Stimulated activated CD4-positive, alpha-beta T cell treated with anti-CD3 and anti-CD28 coated beads, Interleukin-12 subunit alpha, Interleukin-12 subunit beta, amount 100 ng/mL, for 4 hours (primary cell): ENCODE measurements at places on chromosomes 11 and 22.

DNA sequence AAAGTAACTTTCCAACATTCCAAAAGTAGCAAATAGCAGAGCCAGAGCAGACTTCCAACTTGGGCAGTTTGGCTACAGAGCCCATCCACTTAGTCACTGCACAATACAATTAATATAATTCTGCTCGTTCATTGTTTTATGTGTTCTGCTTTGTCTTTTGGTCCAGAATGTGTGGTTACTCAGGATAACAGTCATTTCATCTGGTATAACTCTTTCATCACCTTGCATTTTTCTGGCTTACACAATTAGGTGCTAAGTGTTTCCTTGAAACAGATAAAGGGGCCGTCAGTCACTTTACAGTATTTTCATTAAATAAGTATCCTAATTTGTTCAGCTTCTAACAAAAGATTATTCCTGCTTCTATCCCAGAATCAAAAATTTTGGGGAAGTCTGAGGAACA lies 87.2 kb downstream of the LARGE2 start:
- DNase-seq: no peak

- no peak for DNase-seq
Observed at GRCh38 chr22:31768422-31769059, 14.7 kb downstream of the DEPDC5 start.

GRCh38 chr22:40578171-40578570 lies 58.3 kb downstream of the MRTFA start:
- DNase-seq: no peak

DNA sequence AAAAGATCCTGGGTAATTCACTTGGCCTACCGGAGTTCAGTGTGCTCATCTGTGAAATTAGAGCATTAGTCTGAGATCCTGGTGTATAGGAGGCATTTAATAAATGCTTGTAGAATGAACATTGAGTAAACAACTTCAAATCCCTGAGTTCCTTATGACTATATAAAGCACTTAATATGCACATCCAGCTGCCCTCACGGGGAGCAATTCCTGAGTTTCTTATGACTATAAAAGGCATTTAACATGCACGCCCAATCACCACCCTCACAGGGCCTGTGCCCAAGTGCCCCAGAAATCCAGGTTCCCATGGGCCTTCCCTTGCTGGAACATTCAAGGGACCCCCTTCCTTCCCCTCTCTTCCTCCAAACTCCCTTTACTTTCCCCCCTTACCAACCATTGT lies 13.6 kb downstream of the DRD2 start:
- DNase-seq: no peak
